ENCODE measurements at places on chromosomes 3 and 15.

GRCh38 chr15:84982301-84982920, 755 bp downstream of the PDE8A start:
- DNase-seq = no peak

GRCh38 chr3:52281981-52282801, 3.7 kb upstream of the WDR82 start:
- DNase-seq = no peak

GRCh38 chr3:30510596-30510995, 95.8 kb upstream of the TGFBR2 start:
- no peak for DNase-seq

DNA sequence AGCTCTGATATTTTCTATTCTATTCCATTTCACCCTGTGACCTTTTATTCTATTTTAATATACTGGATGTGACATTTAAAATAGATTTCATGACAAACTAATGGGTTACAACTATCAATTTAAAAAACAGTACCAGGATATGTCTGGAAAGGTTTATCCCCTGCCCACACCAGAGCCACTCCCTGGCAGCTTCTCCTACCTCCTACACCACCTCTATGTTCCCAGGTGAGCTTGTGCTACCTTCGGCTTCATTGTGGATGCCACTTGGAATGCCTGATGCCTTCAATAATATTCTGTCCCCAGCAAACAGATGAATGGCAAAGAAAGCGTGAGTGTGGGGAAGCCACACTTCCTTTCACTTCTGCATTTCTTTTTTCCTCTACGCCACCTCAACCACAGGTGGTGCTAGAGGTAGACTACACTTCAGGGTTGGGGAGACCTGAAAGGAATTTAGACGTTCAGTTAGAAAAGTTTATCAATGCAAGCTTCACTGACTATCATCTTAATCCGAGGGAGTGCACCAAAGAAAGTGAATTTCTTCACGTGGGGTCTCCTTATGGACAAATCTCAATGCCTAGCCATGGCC, 213.0 kb downstream of the SSR3 start:
- DNase-seq = no peak

- no peak for DNase-seq
Observed at GRCh38 chr15:60875681-60876080, 353.4 kb downstream of the RORA start.

- DNase-seq = no peak
Observed at GRCh38 chr15:39269821-39270220, 311.1 kb upstream of the THBS1 start.

DNA sequence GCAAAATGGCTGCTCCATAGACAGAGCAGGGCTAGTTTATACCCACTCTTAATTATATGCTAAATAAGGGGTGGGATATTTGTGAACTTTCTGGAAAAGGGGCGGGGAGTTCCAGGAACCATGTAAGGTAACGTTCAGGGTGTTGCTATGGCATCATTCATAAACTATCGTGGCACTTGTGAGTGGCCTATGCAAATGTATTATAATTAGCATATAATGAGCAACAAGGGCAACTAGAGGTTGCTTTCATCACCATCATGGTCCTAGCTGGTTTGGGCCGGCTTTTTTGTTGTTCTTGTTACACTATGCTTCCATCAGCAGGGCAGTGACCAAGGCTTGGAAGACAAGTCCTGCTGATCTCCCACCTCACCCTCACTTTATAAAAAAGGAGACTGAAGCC, 43.2 kb upstream of the FGD5 start:
- DNase-seq = no peak

- no peak for DNase-seq
Observed at GRCh38 chr15:56887782-56888438, 30.5 kb upstream of the TCF12 start.

DNA sequence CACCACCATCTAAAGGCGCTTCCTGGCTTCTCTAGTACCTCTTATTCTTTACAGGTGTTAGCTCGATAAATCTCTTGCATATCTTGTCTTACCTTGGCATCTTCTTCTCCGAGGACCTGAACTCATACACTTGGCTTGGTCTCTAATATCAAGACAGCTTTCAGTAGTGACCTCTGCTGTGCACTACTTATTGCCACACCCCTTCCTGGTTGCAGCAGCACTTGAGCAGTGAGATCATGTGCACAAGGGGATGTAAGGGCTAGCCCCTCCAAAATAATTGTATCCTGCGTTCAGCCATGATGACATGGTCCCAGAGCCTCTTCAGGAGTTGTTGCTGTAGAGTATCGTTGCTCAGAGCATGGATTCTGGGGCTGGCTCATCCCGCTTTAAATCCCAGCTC, 1.3 kb upstream of the PLA1A start:
- DNase-seq = no peak

DNA sequence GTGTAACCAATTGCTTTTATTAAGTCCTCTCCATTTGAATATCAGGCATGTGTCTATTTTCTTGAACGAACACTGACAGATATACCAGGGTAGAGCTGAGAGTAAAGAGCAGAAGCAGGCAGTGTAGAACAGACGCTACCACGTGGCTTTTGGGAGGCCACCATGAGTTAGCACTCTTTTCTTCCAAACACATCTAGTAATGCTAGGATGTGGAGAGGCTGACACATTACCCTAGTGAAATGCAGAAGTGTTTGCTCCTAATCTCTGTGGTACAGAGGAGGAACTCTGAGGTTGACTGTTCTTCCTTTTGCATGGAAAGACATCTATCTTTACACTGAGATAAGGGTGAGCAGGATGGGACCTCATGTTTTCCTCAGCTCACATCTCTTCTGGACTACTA, 216.3 kb downstream of the SATB1 start:
- no peak for DNase-seq

DNA sequence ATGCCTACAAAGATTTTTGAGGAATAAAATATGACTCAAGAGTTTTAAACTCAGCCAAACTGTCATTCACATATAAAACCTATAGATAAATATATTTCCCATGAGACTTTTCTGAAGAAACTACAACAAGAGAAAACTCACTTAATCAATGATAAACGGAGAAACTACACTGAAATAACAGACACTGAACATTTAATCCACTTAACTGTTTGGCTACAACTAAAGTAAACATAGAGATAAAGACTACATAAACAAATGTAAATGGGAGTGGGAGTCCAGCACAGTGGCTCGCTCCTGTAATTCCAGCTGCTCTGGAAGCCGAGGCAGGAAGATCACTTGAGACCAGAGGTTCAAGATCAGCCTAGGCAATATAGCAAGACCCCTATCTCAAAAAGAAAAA, 79.2 kb downstream of the MEX3B start:
- DNase-seq = no peak

GRCh38 chr3:125148016-125148812, 64.3 kb downstream of the SLC12A8 start:
- no peak for DNase-seq

DNA sequence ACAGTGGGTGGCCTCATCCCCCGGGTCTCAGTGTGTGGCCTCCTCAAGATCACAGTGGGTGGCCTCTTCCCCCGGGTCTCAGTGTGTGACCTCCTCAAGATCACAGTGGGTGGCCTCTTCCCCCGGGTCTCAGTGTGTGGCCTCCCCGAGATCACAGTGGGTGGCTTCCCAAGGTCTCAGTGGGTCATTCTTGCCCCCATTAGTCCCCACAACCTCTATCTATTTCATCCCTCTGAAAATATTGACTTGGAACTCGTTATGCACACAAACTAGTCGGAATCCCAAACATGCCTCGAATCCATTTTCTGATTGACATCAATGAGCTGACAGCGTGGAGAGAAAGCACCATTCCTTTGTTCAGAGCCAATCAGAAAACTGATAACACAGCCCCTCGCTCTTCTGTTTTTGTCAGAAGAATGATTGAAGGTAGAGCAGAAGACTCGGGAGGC, 10.8 kb upstream of the SSUH2 start:
- DNase-seq = no peak

- no peak for DNase-seq
Observed at GRCh38 chr15:33754242-33754641, 214.1 kb upstream of the CHRM5 start.

GRCh38 chr3:5644773-5645670, 457.5 kb downstream of the EDEM1 start:
- DNase-seq = no peak

DNA sequence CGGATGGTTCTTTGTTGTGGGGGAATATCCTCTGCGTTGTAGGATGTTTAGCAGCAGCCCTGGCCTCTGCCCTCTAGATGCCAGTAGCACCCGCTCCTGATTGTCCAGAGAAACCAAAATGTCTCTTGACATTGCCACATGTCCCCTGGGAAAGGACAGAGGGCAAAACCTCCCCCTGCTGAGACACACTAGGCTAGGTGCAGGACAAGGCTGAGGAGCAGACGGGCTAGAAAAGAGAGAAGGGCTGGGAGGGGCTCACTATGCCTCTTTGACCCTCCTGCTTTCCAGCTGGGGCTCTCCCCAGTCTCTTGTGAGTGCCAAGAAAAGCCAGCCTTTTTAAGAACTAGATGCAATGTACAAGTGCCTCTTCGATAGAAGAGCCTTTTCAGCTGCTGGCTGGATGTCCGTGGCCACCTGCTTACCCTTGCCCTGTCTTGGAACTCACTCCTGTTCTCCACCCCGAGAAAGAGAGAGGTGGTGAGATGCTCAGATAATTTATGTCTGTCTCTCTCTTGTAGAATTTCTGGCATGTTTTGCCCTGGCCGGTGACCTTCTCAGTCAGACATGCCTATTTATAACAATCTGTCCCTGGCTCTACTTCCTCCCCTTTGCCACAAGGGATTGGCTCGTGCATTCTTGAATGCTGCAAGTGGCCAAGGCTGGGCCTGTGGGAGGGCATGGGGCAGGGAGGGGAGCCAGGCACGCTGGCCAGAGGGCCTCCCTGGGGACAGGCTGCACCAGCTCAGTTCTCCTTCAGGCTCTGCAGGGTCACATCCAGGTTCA, 142.6 kb downstream of the RPLP1 start:
- no peak for DNase-seq

DNA sequence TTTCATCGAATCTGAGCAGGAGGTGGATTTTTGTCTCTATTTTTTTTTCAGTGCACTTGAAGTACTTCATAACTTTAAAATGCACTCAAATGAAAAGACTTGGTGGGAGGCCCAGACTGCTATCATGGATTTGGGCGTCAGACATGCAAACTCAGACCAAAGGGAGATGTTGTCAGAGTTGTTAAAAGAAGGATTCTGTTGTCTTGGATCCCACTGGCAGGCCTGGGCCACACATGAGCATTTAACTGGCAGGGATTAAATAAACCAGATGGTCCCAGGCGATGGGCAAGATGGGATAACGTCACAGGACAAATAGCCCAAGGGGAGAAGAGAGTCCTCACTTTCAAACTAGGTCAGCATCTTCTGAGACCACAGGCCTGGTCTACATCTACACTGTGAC, 15.4 kb downstream of the RTP1 start:
- DNase-seq = no peak

GRCh38 chr3:135007607-135008006, 212.5 kb downstream of the EPHB1 start:
- DNase-seq = no peak

GRCh38 chr3:53350652-53351051, 3.3 kb upstream of the DCP1A start:
- no peak for DNase-seq

DNA sequence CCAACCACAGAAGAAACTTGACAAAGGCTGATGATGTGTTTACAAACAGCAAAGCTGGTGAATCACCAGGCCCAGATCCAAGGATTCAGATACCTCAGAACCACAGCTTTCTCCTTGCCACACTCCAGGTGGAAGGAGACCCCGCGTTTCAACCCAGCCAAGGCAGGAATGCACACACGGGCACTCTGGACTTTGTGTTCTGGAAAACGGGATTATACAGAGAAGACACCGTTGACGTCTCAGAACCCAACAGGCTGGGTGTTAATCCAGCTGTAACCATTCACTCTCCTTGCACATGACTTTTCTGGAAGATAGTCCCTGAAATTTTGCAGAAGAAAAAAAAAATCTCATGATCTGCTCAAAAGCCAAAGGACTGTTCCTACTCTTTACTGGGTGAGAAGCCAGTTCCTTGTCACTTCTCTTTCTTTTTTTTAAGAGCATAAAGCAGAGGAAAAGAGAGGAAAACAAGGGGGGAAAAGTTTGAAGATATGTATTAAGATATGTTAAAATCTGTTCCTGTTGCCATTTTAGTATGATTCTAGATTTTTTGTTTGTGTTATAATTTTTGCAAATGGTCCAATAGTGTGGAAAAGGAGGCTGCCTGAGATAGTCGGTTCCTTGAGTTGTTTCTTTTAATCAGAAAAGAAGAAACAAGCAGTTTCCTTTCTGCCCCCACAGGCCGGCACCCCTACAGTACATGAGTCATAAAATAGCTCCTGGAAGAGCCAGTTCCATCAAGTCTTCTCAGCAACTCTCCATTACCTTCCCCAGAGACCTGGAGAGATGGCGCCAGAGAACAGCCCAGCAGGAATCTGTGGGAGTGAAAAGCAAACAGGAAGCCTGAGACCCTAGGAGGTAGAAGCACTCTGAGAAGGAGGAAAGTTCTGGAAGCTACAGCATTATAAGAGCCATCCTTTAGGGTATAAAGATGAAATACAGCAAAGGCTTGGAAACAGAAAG, 73.1 kb downstream of the RORA start:
- DNase-seq = no peak

- DNase-seq = peak; percentile 26
Observed at GRCh38 chr3:126013751-126014156, 44.8 kb downstream of the ROPN1B start.

GRCh38 chr3:143200001-143200924, 80.7 kb downstream of the CHST2 start:
- no peak for DNase-seq

GRCh38 chr3:22349215-22349851, 598.3 kb upstream of the ZNF385D start:
- DNase-seq = no peak

Data from left forelimb (tissue), 1 donor.